NCI-H1694 (cell line): ENCODE measurements at places on chromosomes 3 and 15.

DNA sequence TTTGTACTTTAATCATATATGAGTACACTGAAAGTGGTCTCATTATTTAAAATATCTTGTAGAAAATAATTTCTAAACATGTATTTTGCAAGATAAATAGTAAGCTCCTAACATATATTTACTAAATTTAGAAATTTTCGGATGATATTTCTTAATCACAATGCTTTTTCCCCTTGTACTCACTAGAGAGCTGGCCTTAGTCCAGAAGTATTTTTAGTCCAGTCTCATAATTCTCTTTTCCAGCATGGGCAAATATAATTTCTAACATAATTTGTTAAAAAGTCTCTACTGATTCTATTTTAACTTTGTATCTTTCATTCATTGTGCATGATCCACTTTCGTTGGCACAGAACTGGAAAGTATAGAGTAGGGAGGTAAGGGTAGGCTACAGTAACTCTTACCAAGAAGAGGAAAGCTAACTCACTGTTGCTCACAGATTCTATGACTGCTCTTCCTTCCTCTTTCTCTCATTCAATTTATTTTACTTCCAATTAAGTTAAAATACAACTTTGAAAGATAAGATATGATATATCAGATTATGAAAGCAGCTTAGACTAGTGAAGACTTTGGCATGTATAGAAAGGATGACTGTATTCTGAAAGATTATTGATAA lies 39.3 kb downstream of the FGF7 start:
- no peak for DNase-seq

GRCh38 chr3:38545983-38546382 lies 49.8 kb downstream of the EXOG start:
- no peak for DNase-seq

- no peak for DNase-seq
These were observed 850.0 kb downstream of the CADM2 start for GRCh38 chr3:85808755-85809154.

GRCh38 chr15:23857028-23857641 lies 170.0 kb upstream of the NDN start:
- DNase-seq, result no peak

GRCh38 chr3:71728632-71729342 lies 3.6 kb upstream of the EIF4E3 start:
- peak; percentile 50 for DNase-seq

GRCh38 chr3:161093895-161094294 lies 11.3 kb downstream of the B3GALNT1 start:
- DNase-seq, result no peak

GRCh38 chr3:81437683-81438082 lies 323.8 kb downstream of the GBE1 start:
- no peak for DNase-seq

- no peak for DNase-seq
These were observed 23.0 kb upstream of the BFSP2 start for GRCh38 chr3:133376810-133377209.

DNA sequence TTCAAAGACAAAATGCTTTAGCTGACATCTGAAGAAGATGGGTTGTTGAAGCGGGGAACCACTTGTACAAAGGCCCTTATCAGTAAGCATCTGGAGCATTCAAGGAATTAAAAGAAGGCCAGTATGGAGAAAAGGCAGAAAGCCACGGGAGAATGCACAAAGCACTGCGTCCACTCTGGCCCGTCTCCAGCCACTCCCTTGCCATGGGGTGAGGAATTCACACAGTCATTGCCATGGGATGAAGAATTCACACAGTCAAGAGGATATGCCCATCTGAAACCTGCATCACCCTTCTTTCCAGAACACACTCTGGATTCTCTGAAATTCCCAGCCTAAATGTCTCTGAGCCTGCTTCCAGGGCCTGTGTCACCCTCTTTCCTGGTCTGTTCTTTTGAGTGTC lies 26.7 kb upstream of the STAG1 start:
- DNase-seq, result no peak

DNA sequence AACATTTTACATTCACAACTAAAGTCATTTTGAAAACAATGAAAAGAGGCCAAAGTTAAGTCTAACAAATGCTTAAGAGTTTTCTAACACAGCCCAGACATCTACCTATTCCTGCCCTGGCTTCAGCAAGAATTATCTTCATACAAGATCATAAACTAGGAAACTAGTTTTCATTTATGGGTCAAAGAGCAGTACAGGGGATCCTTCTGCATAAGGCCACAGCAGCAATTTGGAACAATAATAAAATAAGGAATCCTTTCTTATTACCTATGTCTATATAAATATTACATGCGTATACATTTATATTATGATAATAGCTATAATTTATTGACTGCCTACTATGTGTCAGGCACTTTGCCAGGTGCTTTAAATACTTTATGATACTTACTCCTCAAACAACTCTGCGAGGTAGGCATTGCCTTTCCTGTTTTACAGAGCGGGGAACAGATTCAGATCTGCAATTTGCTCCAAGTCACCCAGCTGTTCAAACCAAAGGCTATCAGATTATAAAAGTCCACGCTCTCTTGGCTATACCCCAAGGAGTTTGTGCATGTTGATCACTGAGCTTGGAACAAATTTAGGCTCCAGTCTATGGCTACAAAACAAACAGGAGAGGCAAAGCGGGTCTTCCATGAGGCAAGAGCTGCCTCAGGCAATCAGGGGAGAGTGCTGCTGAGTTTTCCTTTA lies 196.4 kb downstream of the RORA start:
- no peak for DNase-seq

- no peak for DNase-seq
These were observed 16.3 kb upstream of the ST3GAL6 start for GRCh38 chr3:98746882-98747281.

- no peak for DNase-seq
These were observed 97.2 kb upstream of the COL8A1 start for GRCh38 chr3:99541181-99541580.

DNA sequence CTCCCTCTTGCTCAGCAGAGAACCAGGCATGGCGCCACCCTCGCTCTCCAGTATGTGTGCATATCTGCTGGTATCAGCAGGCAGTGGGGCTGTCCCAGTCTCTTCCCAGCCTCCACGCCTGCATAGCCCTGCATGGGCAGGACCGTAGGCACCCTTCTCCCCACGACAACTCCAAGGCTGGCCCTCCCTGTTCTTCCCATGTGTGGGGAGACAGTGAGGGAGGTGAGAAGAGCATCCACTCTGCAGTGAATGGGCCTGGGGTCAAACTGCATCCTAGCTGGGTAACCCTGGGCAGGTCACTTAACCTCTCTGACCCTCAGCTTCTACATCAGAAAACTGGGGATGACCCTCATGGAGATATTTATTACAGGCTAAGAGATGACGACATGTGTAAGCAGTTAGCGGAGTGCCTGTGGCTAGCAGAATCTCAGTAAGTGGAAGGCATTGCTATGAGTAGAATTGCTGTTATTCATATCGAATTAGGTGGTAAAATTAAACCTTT lies 13.3 kb upstream of the SSUH2 start:
- DNase-seq, result no peak

- DNase-seq, result peak; percentile 81
These were observed 106.3 kb upstream of the BFSP2 start for GRCh38 chr3:133293397-133294110.

DNA sequence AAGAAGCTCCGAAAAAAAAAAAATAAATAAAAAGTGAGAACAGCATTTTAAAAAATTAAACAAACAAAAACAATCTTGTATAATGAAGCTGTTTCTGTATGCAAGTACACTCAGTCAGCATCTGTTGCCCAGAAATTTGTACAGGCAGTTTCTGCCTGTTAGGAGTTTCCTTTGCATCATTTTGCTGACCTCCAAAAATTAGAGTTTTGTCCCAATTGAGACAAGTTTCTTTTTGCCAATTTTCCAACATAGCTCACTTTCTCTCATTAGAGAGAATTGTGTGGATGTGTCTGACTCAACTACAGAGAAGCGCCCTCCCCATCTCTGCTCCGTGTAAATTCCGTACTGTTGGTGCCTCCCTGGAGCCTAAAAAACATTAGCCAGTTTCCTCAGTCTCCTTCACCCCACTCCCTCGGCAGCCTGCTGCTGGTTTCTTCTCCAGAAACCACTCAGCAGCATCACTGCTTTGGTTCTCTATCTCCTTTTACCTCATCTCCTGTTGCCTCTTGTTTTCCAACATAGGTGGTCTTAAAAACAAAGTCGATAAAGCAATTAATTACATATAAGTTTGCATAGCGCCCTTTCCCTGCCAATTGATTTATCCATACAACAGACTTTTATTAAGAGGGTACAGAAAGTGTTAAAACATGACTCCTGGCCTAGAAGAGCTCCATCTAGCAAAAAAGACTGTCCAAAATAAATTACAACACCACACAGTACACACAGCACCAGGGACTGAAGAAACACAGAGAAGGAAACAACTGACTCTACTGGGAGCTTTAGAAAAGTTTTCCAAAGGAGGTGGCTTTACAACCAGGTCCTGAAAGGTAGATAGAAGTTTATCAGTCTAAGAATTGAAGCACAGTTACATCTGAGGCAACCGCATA lies 286.7 kb downstream of the SHOX2 start:
- no peak for DNase-seq

- DNase-seq, result no peak
These were observed 250.6 kb downstream of the MBNL1 start for GRCh38 chr3:152519376-152519775.

GRCh38 chr3:121508389-121508788 lies 37.4 kb downstream of the POLQ start:
- no peak for DNase-seq

DNA sequence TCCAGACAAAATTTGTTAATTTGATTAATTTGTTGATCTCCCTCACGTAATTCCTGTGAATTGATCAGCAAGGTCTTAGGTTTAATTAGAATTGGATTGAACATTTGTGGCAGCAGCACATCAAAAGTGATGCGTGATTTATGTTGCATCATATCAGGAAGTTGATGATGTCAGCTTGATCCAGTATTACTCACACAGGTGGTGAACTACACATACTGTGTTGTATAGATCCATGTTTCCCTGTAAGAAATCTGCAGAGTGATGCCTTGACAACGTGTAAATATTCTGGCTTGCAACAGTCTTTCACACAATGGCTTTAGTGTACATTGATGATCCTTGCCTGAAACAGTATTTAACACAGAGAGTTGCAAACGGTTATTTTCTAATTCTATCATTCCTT lies 200.4 kb downstream of the ADAMTSL3 start:
- DNase-seq, result no peak

- DNase-seq, result no peak
These were observed 82.4 kb upstream of the PTX3 start for GRCh38 chr3:157354254-157354653.

GRCh38 chr3:13141991-13142412 lies 68.8 kb upstream of the IQSEC1 start:
- no peak for DNase-seq

DNA sequence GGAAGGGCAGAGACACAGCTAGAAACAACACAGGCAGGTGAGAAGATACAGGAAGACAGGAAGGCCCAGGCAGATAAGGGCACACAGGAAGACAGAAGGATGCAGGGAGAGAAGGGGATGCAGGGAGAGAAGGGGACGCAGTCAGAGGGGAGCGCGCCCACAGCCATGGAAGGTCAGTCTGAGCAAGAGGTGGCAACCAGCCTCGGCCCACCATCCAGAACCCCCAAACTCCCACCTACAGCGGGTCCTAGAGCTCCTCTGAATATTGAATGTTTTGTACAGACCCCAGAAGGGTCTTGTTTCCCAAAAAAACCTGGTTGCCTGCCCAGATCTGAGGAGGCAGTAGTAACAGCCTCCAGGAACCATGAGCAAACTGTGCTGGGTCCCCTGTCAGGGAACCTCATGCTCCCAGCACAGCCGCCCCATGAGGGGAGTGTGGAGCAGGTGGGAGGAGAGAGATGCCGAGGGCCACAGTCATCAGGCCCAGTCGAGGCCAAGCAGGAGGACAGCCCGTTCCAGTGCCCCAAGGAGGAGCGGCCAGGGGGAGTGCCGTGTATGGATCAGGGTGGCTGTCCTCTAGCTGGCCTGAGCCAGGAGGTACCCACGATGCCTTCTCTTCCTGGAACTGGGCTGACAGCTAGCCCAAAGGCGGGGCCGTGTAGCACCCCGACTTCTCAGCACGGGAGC lies 27.6 kb upstream of the SLC28A1 start:
- DNase-seq, result no peak

- DNase-seq, result no peak
These were observed 330.8 kb upstream of the AGTR1 start for GRCh38 chr3:148366743-148367410.

- no peak for DNase-seq
These were observed 1.2 kb downstream of the TLNRD1 start for GRCh38 chr15:81002009-81002330.

DNA sequence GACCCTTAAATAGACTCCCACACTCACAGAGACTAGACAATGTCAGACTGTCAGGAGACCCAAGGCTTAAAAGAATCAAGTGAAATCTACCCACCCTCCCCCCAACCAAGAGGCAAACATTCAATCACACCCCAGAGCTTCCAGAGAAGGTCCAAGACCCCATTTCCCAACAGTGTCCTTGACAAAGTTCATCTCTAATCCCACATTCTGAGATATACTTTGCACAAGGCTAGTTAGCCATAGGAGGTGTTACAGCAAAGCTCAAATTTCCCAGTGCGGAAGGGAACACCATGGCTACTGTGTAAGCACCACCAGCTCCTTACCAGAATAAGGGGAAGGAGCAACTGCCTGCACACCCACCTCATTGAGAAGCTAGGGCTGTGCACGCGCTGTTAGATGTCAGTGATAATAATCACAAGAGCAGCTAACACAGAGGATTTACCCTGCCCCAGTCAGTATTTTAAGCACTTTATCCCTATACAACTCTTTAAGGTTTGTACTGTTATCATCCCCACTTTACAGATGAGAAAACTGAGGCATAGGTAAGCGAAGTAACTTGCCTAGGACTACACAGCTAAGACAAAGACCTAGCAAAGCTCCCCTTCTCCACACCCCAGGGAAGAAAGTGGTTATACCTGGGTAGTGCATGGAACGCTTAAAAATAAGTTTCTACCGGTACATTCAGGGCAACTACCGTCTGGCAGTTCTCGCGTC lies 17.3 kb downstream of the SPATA12 start:
- DNase-seq, result no peak

- DNase-seq, result no peak
These were observed 65.3 kb downstream of the CPN2 start for GRCh38 chr3:194285850-194286197.

GRCh38 chr15:25525741-25526140 lies 86.9 kb upstream of the UBE3A start:
- no peak for DNase-seq

DNA sequence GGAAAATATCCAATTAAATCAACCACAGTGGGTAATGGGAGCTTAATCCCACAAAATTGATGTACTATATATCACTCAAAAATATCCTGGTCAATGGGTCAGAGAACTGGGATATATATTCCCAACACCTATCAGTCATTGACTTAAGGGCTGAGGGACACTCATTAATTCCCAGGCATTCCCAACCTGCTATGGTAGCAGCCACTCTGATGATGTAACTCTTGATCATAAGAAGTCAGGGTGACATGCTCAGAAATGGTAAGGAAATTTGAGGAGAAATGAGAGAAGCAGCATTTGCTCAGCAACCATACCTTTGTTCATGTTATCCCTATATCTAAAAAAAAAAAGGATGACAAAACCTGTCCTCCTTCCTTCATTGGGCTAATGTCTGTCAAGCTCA lies 3.1 kb upstream of the PLOD2 start:
- DNase-seq, result no peak

- DNase-seq, result no peak
These were observed 1.1 kb upstream of the LPP start for GRCh38 chr3:188152660-188153436.
